Gastrocnemius medialis (tissue), 4 donors: ENCODE measurements at places on chromosomes 6 and 20. TPM values are rescaled to one million over a fixed set of nuclear protein-coding genes. Genes with fewer than 3 reads are reported as not detected.

The COX4I2 gene
- 4.2 TPM for total RNA-seq

DNA sequence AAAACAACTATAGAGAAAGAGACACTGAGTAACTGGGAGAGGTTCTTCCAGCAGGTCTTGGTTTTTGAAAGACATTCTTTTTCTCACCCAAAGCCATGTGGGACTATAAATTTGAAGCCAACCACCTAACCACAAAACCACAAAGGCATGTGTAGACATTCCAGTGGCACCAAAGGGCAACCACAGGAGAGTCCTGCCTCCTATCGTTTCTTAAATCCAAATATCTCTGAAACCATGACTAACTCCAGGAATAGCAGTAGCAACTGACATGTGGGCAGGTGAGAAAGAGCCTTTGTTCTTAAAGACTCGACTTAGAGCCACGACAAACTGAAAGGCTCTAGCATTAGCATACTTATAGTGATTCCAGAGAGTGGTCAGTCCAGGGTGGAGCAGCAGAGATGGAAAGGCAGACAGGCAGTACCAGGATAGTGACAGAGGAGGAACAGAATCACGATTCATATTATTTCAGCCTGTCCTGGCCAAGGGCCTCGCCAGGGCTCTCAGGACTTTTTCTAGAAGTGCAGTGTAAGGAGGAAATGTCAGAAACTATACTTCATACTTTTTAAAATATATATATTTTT lies 9.4 kb upstream of the COL9A1 start:
- no peaks in the 10 kb centered on the region for H3K36me3 ChIP-seq
- no peak overlapping the region for H3K4me3 ChIP-seq
- no peaks in the 10 kb centered on the region for H3K27me3 ChIP-seq
- no peaks in the 10 kb centered on the region for H3K4me1 ChIP-seq
- DNase-seq, result no peak

The SFTA2 gene
- total RNA-seq, result not detected

GRCh38 chr20:19876828-19877460 lies 118.9 kb downstream of the RIN2 start:
- no peaks in the 10 kb centered on the region for H3K27me3 ChIP-seq
- DNase-seq, result no peak
- no peaks in the 10 kb centered on the region for H3K4me1 ChIP-seq
- no peak overlapping the region for H3K27ac ChIP-seq

DNA sequence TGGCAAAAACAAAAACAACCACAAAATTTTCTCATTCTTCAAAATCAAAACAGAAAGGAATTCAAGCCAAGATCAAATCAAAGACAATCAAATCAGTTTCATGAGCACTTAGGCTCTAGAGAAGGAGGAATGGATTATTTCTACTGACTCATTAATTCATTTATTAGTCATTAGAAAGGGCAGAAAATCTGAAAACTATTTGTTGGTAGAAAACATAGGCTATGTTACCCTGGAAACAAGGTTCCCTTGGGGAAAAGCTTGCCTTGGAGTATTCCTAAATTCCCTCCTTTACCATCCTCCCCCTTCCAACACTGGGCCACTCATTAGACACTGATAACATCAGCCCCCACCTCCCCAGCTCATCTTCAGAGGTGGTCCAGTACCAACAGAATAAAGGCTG lies 17.5 kb downstream of the KIF16B start:
- H3K4me1 ChIP-seq, result peaks cover 29% of the 10 kb centered on the region
- H3K36me3 ChIP-seq, result no peaks in the 10 kb centered on the region
- no peaks in the 10 kb centered on the region for H3K27me3 ChIP-seq
- peak overlapping the region; percentile 78 for H3K27ac ChIP-seq

GRCh38 chr20:10075606-10076005 lies 40.8 kb downstream of the ANKEF1 start:
- no peaks in the 10 kb centered on the region for H3K36me3 ChIP-seq
- no peaks in the 10 kb centered on the region for H3K4me1 ChIP-seq
- no peak overlapping the region for H3K27ac ChIP-seq
- H3K27me3 ChIP-seq, result no peaks in the 10 kb centered on the region
- DNase-seq, result no peak

DNA sequence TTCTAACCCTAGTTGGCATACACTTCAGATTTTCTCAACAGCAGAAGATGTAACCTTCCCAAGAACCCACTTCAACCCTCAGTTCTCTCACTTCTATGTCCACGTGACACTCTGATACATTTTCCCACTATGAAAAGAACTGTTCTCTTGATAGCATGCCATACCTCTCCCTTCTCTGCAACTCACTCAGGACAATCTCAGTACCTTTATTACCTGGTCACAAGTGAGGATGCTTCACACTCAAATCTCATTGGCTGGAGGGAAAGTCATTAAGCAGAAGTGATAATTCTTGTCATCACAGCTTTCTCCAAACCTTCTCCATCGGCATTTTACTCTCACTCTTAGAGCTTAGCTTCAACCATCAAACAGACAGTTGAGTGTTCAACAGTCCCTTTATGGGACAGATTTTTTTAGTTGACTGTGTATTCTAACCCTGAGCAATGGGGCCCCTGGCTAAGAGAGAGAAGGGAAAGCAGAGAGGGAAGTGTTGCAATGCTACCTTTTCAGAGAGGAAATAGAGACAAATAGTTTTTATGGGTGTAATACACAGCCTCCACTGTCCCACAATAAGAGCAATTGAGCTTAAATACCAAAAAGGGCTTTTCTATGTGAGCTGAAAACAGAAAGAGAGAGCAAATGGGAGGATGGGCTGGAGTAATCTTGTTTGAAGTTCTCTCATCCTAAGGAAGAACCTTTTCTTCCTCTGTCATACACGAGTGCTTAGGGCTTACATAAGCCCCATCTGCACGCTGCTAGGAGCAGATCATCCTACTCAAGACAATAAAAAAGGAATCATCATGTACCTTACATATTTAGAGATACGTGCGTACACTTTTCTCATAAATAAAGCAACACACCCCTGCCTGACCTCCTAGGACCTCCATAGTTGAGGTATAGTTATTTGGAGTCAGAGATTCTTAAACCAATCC lies 16.0 kb downstream of the HLA-DPA1 start:
- H3K4me1 ChIP-seq, result no peaks in the 10 kb centered on the region
- H3K27ac ChIP-seq, result no peak overlapping the region
- no peaks in the 10 kb centered on the region for H3K27me3 ChIP-seq
- no peak overlapping the region for H3K4me3 ChIP-seq
- no peaks in the 10 kb centered on the region for H3K36me3 ChIP-seq
- no peak for DNase-seq

- H3K4me3 ChIP-seq, result no peak overlapping the region
- no peaks in the 10 kb centered on the region for H3K36me3 ChIP-seq
- H3K27ac ChIP-seq, result no peak overlapping the region
- peaks cover 8% of the 10 kb centered on the region for H3K4me1 ChIP-seq
Measured at GRCh38 chr6:109165392-109165974, 70.2 kb downstream of the CEP57L1 start.

DNA sequence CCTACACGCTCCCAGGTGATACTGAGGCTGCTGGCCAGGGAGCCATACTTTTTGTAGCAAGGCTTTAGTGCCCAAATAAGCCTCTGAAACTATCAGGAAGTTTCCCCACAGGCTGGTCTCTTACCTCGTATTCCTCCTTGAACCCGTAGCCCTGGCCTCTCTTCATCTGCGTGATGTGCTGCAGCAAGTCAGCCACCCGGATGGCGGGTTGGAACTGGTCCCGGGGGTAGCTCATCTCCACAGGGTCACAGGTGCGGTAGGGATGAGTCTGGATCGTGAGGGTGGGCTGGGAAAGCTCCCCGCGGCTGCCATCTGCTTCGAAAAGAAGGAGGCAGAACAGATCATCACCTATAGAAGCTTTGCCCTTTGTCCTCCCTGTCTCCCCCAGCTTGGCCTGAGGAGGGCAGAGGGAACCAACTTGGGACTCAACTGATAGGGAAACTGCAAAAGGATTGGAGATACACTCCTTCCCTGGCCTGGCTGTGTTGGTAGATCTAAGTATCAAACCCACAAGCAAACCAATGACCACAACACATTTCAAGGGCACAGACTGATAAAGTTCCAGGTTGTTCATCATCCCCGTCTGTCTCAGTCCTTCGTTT lies 543.2 kb upstream of the CHD6 start:
- H3K27ac ChIP-seq, result no peak overlapping the region
- no peaks in the 10 kb centered on the region for H3K27me3 ChIP-seq
- no peak overlapping the region for H3K4me3 ChIP-seq
- H3K36me3 ChIP-seq, result no peaks in the 10 kb centered on the region
- H3K4me1 ChIP-seq, result no peaks in the 10 kb centered on the region
